ENCODE measurements at places on chromosomes 5 and 9.

DNA sequence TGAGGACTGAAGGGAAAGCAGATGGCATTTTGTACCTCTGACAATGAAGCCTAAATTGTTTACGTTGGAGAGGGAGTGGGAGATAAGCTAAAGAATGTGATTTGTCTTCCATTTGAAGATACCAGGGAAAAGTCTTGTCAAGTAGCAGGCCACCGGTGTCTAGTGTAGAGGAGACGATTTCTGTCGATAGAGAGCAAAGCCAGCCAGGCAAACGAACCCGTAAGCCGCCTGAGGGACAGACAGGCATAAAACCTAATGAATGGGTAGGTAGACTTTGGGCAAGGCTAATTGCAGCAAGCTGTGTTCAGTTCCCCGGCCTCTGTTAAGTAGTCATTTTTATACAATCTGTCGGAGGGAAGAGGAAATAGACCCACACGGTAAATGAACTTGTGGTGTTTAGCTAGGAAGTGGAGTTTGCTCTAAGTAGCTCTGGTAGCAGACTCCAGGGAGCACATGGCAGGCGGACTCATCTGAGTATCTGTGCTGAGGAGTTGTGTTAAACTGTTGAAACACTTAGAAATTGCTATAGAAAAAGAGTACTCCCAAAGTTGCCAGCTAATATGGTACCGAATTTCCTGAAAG lies 28.8 kb downstream of the SMARCA2 start:
- no peak for DNase-seq

DNA sequence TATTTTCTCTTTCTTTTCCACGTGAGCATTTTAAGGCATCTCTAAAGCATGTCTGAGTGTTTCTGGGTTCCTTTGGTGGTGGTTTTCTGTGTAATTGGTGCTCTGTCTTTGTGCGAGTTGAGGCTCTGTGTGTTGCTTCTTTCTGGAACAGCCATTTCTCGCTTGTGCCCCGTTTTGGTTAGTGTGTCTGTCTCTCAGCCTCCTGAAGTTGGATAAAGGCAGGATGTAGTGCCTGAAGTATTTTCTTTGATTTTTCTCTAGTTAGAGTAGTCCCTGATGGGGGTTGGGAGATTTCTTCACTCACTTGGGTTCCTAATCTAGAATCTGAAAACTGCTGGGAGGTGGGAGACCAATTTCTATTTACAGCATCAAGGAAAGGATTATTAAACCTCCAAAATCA lies 129.7 kb upstream of the TMEM161B start:
- DNase-seq = no peak

GRCh38 chr9:115042781-115043509 lies 75.0 kb downstream of the TNC start:
- DNase-seq = no peak

- DNase-seq = no peak
These were observed 119.6 kb downstream of the DROSHA start for GRCh38 chr5:31412324-31412723.

DNA sequence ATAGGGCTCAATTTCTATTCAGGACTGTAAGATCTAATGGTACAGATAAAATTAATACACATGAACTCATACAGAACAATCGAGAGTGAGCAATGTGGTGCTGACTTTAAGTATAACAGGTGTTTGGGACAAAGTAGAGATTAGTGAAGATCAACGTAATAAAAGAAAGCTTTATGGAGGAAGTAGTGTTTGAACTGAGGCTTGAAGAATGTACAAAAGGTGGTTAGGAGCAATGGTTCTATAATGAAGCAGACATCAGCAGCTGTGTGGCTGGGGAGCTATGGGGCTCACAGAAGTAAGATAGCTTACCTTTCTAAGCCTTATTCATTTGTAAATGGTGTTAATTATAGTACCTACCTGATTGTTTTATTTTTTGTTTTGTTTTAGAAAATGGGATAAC lies 275.4 kb upstream of the RGMB start:
- DNase-seq = no peak

- DNase-seq = peak; percentile 37
These were observed 950 bp downstream of the RGMB start for GRCh38 chr5:98774192-98775033.

DNA sequence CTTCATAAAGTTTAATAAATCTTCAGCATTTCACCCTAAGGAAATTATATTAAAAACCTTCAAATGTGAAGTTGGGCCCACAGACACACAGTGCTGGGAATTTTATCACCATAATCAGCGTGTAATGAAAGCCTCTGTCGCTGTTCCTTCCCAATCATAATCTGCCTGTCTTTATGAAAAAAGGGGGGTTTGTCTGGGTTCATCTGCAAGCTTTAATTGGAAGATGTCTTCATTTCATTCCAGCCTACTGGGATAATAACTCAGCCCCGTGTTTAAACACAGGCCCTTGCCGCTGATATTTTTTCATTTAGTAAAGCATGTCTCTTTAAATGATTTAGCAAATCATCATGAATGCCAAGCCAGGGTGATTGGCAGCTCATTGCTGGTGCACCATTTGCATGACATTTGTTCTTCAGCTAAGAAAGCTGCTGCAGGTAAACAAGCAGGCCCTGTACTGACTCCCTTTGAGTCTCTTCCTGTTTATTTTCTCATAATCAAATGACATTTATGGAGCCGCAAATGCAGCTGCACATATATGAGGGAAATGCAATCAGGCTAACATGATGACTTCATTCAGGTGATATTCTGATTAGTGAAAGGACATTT lies 362.9 kb upstream of the TLE4 start:
- no peak for DNase-seq

GRCh38 chr5:177453852-177454396 lies 7.3 kb downstream of the PRR7 start:
- DNase-seq = peak; percentile 50

GRCh38 chr9:101437806-101438232 lies 2.2 kb upstream of the ALDOB start:
- DNase-seq = no peak

DNA sequence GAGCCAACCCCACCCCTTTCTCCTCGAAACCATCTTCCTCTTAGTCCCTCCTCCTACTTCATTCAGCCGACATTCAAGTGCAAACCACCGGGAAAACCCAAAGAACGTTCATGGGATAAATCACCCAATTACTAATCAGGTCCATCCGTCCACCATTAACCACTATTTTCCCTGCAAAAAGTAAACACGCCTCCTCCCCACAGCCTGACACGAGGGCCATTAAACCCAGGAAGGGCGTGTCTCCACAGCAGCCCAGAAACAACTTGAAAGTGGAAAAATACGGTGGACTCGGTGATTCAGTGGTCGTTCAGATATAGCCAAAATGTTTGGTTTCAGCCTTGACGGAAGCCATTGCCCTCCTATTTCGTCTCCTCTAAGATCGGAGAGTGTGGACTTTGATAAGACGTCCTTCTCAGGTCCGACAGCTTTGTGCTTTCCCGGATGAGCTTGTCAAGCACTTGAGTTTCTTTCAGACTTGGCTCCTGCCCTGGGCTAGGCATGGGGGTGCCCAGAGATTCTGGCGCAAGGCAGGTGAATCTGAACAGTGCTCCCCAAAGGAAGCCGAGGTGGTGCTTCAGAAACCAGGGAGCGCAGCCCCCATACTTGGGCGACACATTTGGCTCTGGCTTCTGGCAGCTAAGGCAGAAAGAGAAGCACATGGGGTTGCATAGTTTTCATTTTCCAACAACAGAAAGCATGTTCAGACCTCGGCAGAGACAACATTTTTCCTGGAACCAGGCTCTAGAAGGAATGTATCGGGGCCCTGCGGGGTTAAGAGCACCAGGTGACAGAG lies 56.6 kb downstream of the SMIM23 start:
- no peak for DNase-seq

- no peak for DNase-seq
These were observed 167.6 kb upstream of the FSTL4 start for GRCh38 chr5:133779828-133780475.

- no peak for DNase-seq
These were observed 72.3 kb upstream of the STARD4 start for GRCh38 chr5:111584651-111585050.

DNA sequence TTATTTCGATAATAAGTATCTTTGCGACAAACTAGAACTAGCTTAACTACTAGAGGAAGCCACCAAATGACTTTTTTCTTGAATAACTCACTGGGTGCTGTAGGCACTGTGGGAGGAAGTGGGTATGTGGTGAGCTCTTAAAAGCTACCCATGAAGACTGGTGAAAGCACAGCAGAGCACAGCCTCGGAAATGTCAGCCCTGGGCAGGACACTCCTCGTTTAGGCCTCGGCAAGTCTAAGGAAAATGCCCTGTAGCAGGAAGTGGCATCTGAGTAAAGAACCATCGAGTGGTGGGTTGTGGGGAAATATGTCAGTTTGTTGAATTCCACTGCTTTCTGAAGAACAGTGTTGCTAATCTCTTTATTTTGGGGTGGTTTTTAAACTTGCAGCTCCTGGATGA lies 44.0 kb upstream of the NCS1 start:
- no peak for DNase-seq

DNA sequence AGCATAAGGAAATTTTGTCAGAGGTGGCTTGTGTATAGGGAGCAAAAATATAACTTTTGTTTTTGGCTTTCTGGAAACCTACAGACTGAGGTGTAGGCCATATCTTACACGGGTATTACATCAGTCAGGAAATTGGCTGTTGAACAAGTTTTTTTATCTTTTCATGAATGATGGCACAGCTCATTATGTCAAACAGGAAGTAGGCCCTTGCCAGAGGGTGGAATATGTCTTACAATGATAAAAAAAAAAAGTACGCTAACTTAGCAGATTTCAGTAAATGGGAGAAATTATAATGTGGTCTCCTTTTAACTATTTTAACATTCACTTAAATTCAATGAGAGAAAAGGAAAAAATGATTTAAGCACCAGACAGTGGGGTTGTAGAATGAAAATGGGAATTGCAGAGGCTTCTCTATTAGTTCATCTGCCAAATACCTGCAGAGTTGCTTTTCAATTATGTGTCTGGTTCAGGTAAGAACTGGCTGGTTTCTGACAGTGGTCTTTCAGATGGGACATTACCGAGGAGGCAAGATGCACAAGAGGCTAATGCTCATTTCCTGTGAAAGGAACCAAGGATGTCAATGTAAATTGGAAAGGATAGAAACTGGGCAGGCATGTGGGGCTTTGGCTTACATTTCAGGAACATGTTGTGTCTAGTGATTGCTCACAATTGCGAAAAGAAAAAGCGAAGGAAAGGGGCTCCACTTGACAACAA lies 169.9 kb downstream of the NNT start:
- DNase-seq = no peak

GRCh38 chr5:9838916-9839315 lies 208.8 kb upstream of the TAS2R1 start:
- DNase-seq = no peak

- DNase-seq = no peak
These were observed 21.1 kb upstream of the CARTPT start for GRCh38 chr5:71697967-71698366.

DNA sequence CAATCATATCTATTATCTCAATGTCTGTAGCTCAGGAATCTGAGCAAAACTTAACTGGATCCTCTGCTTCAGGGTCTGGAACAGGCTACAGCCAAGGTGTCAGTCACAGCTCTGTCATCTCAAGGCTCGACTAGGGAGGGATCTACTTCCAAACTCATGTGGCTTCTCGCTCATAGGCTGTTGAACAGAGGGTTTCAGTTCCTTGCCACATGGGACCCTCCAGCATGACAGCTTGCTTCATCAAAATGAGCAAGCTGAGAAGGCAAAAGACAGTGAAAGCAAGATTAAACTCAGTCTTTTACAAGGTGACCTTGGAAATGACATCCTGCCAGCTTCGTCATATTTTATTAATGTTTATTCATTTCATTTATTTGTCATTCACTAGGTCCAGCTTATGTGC lies 111.7 kb downstream of the GADD45G start:
- no peak for DNase-seq
